ENCODE measurements at places on chromosomes 1 and 21.

GRCh38 chr1:197521118-197521739 is 253.2 kb downstream of the CRB1 start:
- DNase-seq, result no peak

DNA sequence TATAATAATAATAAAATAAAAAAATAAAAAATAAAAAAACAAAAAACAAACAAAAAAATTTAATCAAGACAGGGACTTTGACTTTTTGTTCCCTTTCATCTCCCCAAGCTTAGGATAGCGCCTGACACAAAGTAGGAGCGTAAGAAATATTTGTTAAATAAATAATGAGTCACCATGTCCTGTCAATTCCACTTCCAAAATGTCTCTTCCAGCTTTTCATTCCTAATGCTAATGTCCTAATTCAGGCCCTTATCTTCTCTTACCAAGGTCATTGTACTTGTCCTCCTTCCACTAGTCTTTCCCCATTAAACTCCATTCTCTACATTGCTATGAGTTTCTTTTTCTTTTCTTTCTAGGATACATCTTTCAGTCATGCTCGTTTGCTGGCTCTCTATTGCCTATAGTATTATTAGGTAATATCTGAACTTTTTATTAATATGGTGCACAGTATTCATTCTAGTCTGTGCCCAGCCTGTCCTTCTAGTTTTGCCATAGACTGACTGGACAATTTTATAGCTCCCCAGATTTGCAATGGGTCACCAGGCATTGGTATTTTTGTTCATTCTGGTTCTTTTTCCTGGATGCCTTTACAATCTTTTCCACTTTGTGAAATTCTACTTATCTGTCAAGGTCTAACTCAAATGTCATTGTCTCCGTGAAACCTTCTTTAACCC is 11.4 kb downstream of the NEXN start:
- DNase-seq, result no peak

GRCh38 chr1:6906783-6907182 is 121.5 kb downstream of the CAMTA1 start:
- DNase-seq, result no peak

GRCh38 chr1:202656951-202657646 is 53.2 kb downstream of the SYT2 start:
- no peak for DNase-seq

DNA sequence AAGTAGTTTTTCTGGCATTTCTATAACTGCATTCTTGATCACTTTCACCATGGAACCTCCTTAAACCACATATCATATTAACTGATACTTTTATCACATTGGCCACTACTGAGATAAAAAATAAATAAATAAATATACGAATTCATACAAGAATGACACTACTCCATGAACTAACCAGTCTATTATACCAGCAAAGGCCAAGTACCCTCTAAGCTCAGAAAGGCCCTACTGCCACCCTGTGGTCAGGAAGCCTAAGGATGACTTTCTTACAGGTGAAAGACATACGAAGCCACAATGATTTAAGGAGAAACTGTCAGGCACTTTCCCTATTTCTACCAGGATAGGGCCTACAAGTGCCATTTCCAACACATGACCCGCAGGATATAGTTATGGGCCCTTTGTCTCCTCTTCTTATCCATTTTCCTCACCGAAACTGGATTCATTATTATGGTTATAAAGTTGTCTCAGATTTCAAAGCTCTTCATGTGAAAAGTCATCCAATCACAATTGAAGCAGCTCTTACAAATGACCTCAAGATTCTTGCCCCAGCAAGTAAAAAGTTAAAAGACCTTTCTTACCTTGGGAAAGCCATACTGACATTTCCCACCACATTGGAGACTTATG is 23.9 kb downstream of the DNAJC8 start:
- peak; percentile 49 for DNase-seq
